ENCODE measurements at places on chromosomes 4 and X.

GRCh38 chrX:57677132-57677858 lies 2.8 kb downstream of the NLRP2B start:
- no peak for DNase-seq

GRCh38 chr4:102546635-102547034 lies 45.5 kb downstream of the NFKB1 start:
- DNase-seq, result no peak

GRCh38 chrX:16305187-16305586 lies 137.9 kb downstream of the MAGEB17 start:
- no peak for DNase-seq

DNA sequence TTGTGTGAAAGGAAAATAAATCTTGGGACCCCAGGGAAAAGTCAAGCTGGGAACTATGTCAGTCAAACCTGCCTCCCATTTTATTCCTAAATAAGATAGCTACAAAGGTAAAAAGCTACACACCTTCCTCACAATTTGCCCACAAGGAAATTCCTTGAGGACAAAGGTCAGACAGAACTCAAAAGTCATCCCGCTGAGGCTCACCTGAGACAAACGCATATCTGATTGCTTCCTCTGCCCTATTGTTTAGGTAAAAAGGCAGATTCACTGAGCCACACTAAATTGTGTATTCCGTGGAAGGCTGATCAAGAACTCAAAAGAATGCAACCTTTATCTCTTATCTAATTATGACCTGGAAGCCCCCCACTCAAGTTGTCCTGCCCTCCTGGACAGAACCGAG lies 58.7 kb upstream of the MAML3 start:
- DNase-seq, result no peak

GRCh38 chr4:183407635-183408464 lies 36.6 kb upstream of the CDKN2AIP start:
- no peak for DNase-seq

DNA sequence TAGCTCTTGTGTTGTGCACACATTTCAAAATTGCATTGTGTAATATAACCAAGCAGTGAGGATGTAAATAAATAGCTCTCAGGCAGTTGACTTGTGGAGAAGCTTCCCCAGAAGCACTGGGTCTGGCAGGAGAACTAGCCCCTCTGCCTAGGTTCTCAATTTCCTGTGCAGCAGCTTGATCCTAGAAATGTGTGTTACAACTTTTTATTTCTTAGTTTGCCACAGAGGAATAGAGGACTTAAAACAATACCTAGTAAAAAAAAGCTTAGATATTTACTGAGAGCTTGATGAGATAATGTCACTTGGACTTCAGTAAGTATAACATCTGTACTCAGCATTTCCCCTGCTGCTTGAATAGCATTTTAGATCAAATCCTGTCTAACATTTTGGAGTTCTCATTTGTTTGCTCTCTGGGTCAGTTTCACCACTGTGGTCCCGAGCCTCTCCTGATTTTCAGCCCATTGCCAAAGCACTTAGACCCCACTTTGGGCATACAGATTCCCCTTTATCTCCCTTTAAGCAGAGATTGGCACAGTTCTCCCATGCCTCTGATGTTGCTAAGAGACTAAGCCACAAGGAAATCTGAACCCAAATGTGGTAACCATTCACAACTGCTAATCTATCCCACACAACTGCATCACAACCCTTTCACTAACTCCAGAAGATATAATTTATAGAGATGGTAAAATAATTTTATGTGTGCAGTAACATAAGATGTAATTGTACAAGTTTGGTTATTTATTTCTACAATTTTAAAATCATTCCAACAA lies 98.2 kb upstream of the NRK start:
- DNase-seq, result no peak

DNA sequence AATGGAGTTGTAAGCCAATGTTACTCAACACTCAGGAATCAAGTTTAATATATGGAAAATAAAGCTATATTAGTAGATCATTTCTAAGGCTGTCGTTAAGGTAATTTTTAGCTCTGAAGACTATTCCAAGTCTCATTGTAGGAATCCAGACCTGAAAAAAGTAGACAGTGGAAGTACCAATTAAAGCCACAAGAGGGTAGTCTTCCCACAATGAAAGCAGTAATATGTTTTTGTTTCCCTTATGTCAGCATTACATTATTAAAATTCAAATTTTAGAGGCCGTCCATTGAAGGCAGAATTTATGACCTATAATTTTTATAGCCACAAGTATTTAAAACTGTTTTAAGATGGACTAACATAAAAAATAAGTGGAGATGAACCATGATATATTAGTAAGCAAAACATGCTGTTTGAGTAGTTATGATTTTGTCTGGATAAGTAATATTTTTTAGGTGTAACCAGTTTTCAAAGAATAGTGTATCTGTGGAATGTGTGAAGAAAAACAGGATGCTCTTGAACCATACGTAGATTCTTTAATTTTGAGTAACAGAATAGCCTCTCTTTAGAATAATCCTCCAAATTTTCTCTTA lies 372.6 kb upstream of the TECRL start:
- no peak for DNase-seq

DNA sequence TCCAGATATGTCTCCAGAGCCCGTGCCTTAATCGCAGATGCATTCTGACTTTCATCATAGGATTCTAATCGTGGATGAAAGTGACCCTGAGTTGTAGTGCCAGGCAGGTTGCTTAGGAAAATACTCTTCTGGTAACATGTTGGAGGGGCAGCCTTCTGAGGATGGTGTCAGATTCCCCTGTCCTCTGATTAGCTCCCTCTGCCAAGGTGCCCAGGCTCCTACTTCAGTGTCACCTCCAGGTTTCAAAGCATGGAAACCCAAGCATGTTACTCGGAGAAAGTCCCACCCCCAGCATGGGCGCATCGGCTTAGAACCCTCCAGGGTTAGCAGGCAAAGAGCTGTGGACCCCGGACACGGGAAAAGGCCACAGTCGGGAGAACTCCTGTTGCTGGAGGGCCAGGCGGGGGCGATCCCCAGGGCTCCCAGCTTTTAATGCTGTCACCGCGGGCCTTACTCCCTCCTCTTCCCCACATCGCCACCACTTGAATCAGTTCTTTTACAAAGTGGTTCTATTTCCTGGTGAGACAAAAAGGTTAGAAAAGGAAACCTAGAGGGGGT lies 44.5 kb downstream of the TRIM2 start:
- DNase-seq, result no peak
